ENCODE measurements at places on chromosomes 5 and 9.

- DNase-seq: no peak
Measured at GRCh38 chr5:29614206-29614605, 1579.3 kb upstream of the CDH6 start.

GRCh38 chr5:78718824-78719223 lies 70.3 kb upstream of the LHFPL2 start:
- no peak for DNase-seq

- no peak for DNase-seq
Measured at GRCh38 chr9:124011460-124012301, at the start of gene LHX2. Gene LHX2, plus strand, starts transcription at chr9:124011768. Its CDS starts 581 bp downstream, at chr9:124012349.

GRCh38 chr5:39428640-39429039 lies 3.9 kb upstream of the DAB2 start:
- DNase-seq: no peak

- DNase-seq: no peak
Measured at GRCh38 chr5:157718519-157718918, 12.7 kb upstream of the THG1L start.

DNA sequence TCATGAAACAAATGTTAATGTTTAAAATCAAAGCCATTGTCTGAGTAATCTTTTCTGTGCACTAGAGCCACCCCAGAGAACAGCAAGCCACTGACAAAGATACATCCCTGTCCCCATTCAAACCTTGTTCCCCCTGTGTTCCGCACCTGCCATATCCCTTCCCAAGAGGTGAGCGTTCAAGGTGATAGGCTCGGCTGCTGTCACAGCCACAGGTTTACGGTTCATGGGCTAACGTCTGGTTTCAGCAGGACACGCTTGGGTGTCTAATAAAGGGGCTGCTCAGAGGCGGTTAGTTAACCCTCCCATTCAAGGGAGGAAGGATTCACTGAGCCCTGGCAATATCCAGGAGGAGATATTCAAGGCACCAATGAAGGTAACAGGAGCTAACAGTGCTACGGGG lies 24.5 kb upstream of the LAMC3 start:
- DNase-seq: no peak

DNA sequence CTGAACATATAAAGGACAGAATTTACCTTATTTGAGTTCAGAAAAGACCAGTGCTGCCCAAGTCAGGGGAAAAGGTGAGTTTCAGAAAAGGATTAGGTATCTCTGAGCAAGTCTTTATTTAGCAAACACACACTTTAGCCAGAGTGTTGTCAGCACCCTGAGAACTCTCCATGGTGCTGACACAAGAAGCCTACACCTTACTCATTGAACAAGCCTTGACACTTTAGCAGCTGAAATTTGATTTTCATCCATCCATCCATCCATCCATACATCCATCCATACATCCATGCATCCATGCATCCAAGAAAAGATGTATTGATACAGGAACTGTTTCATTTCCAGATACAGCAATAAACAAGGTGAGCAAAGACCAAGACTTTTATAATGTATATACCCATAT lies 311.2 kb downstream of the TRIM32 start:
- DNase-seq: no peak

- no peak for DNase-seq
Measured at GRCh38 chr9:136995362-136995761, 1.0 kb downstream of the CLIC3 start.

DNA sequence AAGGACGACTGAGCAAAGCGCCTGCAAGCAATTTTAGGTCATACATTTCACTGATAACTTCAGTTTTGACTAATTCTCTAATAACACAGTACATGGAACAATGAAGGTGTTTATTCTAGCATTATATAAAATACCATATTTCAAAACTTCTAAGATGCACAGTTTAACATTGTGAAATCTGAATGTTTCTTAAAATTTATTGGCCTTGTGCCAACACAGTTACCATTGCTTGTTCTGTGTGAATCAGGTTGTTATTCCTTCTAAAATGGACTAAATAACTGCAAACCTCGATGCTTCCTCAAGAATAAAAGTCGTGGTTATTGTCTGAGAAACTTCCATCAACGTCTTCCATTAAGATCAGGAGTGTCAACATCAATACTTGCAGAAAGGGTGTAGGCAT lies 8.0 kb downstream of the MCC start:
- no peak for DNase-seq

DNA sequence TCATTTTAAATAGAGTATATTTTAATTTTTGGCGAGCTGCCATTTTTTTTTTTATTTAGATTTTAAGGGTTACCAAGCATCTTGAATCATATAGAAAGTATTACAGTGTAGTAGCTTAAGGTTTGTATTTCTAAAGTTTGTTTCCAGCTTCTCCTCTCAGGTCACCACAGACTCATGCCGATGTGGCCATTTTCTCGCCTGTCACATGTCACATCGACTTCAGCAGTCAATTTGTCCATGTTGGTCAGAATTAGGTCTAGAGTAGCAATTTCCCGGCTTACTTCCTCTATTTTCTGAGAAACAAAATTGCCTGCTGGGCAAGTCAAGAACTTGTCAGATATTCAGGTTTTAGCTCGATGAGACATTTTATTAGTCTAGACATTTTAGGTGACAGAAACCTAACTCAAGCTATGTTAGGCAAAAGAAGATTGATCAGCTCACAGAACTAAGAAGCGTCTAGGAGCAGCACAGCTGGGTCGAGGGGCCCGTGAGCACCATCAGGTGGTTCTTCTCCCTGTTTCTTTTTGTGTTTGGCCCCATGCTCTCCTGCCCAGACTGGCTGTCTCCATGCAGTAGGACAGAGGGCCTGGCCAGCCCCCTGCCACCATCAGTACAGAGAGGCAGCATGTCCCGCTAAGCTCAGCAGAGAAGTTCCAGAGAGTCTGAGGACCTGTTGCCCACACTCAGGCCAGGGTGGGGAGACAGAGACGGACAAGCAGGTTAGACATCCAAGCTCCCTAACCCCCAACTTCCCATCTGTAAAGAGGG lies 48.4 kb upstream of the AFAP1L1 start:
- DNase-seq: no peak

- DNase-seq: no peak
Measured at GRCh38 chr5:10201223-10201868, 48.3 kb downstream of the ATPSCKMT start.

- no peak for DNase-seq
Measured at GRCh38 chr5:135103575-135103853, 69.5 kb upstream of the PITX1 start.

GRCh38 chr5:95798048-95798447 lies 24.5 kb downstream of the GLRX start:
- no peak for DNase-seq

DNA sequence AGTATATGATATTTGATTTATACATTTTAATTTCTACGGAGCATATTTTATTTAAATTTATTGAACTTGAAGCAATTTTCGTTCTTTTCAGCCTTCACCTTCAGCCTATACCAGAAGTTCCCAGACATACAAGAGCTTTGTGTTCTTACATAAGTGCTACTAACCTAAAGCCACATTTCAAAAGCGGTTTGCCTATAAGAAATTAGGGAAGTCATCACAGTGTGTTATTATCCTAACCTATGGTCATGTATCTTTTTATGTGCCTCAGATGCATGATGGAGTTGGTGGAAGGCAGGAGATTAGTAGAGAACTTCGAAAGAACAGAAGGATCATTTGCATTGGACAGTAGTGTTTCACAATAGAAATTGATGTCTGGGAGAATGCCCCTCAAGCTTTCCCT lies 3.1 kb downstream of the KIF2A start:
- no peak for DNase-seq

DNA sequence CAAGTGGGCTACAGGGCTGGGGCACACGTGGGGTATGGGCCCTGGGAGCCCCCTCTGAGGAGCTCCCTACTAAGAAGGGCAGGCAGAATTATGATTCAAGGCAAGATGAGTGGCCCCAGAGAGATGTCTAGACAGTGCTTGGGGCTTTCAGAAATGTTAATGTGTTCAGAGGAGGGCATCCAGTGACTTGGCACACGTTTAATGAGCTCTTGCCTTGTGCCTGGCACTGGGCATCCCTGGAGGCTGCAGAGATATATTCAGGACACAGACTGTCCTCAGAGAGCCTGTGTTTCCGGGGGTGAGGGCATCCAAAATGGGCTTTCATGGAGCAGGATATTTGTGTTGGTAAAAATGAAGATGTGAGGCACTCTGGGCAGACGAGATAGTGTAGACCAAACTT lies 25.4 kb upstream of the DAB2IP start:
- no peak for DNase-seq

DNA sequence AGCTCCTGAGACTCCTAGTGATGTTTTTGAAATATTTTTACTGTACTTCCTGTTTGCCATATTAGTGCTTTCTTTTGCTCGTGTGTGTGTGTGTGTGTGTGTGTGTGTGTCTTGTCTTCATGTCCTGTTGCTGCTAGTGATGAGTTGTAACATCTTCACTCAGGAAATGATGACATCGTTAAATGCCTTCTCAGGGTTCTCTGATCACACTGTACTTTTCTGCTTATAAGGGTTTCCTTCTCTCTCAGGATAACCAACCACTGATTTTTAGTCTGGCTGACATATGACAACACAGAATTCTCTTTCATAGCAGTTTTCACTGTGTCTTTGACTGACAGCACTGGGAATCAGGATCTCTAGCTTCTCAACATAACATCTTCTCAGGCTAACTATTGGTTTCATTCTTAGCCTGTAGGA lies 16.1 kb downstream of the SV2C start:
- no peak for DNase-seq

DNA sequence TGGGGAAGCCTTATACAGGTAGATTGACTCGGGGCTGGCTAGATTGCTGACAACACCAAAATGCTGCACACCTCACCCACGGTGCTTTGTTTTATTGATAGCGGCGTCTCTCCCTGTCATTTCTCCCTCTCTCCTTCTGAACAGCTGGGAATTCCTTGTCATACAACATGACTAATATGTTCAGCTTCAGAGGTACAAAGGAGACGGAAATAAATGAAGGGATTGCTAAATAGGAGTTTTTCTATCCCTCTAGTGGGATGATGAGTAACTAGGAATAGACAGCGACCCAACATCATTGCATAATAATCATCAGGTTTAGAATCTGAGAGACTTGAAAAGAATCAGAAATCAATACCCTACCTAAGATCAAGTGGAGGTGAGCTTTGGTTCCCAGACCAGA lies 337.7 kb upstream of the PANK3 start:
- DNase-seq: no peak

DNA sequence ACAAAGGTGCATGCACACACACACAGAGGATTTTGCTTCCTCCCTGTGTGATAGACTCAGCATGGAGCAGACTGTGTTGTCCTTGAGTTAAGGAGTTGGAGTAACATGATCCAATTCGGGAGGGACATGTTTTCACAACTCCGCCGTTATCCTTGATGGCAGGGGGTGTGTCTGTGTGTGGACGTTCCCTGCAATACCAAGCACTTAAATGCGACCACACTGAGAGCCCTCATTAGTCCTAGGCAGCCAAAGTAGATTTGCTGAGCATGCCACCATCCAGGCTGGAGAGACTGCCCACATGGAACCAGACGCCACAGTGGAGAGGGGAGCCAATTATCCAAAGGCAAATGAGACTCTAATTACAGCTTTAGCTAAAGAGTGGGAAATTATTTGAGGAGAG lies 140.1 kb downstream of the DOCK2 start:
- DNase-seq: no peak

DNA sequence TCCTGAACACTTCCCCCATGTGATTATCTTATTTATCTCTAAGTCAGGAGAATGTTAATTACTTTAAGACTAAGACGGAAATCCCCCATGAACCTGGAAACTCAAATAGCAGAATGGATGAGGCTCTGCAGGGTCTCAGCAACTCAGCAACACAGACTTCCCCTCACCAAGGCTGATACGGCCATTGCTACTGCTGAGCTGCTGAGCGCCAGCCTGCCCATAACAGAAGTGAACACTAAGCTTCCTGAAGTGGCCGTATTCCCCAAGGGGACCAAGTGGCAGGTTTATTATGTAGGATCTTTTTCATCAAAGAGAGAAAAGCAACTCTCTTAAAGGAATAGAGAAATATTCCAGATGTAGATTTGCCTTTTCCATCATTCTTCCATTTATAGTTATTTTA lies 311.1 kb downstream of the RFX3 start:
- no peak for DNase-seq

DNA sequence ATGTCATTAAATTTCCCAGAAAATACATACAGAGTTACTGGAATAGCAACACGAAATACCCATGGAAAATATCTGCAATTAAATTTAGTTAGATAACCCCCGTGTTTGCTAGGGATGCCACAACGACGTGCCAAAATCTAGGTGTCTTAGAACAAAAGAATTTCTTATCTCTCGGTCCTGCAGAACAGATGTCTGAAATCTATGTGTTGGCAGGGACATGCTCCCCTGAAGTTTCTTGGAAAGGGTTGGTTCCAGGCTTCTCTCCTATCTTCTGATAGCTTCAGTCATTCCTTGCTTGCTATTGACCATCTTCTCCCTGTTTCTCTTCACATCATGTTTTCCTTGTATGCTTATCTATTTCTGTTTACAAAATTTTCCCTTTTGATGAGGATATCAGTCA lies 1067.0 kb downstream of the CDH18 start:
- no peak for DNase-seq

DNA sequence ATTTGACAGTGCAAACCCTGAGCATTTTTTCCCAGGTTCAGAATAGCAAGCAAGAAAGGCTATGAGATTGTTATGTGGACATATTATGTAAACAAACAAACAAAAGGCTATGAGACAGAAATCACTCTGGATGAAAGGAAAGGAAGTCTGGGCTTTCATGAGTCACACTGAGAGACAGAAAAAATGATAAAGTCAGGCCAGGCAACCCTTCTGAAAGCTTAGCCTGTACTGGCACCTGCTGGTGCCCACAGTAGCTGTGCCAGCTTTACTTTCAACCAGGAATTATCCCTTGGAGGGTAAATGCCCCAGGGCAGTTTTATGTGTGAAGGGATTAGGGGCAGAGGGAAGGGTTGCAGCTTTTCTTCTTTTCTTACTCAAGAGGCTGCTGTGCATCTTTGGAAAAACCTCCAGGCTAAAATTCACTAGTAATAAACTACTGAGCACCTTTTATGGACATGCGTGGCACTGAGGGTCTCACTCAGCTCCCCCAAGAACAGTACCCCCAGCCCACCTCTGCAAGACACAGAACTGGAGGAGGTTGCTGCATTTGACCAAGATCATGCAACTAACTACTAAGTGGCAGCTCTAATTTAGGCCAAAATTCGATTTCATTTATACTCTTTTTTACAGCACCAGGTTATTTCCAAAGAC lies 41.7 kb downstream of the ACTL7B start:
- no peak for DNase-seq

DNA sequence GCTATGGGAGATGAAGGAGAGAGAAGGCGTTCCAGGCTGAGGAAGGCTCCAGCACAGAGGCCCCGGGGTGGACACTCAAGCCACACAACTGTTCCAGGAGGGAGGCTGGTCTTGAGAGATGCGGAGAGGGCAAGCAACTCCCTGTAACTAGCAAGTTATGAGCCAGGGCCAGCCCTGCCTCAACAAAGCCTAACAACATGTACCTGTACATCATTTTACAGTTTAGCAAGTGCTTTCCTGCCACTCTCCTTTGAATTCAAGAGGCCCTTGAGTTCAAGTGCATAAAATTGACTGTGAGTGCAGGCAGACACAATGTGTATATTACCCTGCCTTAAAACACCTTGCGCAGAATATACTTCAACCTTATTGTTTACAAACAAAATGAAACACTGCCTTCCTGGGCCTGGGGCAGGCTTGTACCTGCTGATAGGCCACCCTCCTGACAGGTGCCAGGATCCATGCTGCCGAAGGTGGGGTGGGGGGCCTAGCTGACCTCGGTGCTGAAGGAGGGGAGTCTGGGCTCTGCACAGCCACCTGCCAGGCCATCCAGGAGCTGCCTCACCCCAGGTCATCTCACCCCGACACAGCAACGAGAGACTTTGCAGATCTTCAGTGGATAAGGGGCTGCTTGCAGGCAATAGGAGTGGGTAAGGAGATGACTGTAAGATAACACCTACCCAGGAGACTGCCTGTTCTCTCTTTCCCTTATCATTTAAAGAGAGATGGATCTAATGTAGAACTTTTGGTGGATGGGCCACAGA lies 80.0 kb downstream of the PPARGC1B start:
- DNase-seq: no peak
